ENCODE measurements at places on chromosomes 11 and 22. TPM values are rescaled to one million over a fixed set of nuclear protein-coding genes. Genes with fewer than 3 reads are reported as not detected.

DNA sequence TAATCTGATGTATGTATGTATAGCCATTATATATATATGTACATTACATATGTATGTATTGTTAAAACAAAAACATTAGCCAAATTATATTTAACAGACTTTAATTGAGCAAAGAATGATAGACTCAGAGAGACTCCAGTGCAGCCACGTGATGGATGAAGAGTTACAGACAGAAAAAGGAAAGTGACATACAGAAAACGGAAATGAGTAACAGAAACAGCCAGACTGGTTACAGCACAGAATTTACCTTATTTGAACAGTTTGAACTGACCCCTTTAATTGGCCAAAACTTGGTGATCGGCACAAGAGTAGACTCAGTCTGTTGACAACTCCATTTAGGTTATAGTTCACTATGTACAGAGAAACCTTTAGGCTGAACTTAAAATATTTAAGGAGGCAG lies 35.0 kb downstream of the CHORDC1 start:
- no peak for DNase-seq

GRCh38 chr11:74147199-74147929 lies 23.4 kb downstream of the C2CD3 start:
- DNase-seq: peak; percentile 39

GRCh38 chr11:64804346-64805210 lies 1.6 kb upstream of the MAP4K2 start:
- no peak for DNase-seq

GRCh38 chr11:75475767-75476650 lies 43.0 kb upstream of the KLHL35 start:
- DNase-seq: peak; percentile 61

SMC1B gene
- 0.09 TPM for total RNA-seq

MUC2 gene
- total RNA-seq: not detected

Measured in fibroblast of the aortic adventitia (primary cell).